ENCODE measurements at places on chromosomes 16 and 17.

GRCh38 chr16:27221576-27222248, 18.4 kb downstream of the KDM8 start:
- no peak for DNase-seq

GRCh38 chr17:8503807-8504206, 68.1 kb downstream of the NDEL1 start:
- no peak for DNase-seq

- no peak for DNase-seq
Observed at GRCh38 chr17:46121165-46121764, 72.0 kb downstream of the KANSL1 start.

- DNase-seq, result no peak
Observed at GRCh38 chr17:9179602-9180001, 158.3 kb downstream of the NTN1 start.

- no peak for DNase-seq
Observed at GRCh38 chr17:16398270-16399267, 16.8 kb upstream of the TRPV2 start.

- DNase-seq, result no peak
Observed at GRCh38 chr16:31428279-31428597, at the start of gene COX6A2. COX6A2 (minus strand) TSS chr16:31428360; CDS start chr16:31428325, 35 bp downstream.

DNA sequence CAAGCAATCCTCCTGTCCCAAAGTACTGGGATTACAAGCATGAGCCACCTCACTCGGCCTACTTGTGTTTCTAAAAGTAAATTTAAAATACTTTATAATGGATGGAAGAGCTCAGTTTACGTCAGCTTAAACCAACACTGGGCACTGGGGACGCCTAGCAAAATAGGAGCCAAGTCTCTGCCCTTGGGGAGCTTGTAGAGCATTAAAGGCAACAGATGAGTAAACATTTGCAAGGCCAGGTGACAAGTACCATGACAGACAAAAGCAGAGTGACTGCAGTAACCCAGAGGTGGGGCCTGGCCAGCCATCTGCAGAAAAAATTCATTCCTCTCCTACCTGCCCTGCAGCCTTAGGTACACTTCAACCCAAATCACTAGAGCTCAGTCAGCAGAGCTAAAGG, 12.1 kb upstream of the NLK start:
- no peak for DNase-seq

DNA sequence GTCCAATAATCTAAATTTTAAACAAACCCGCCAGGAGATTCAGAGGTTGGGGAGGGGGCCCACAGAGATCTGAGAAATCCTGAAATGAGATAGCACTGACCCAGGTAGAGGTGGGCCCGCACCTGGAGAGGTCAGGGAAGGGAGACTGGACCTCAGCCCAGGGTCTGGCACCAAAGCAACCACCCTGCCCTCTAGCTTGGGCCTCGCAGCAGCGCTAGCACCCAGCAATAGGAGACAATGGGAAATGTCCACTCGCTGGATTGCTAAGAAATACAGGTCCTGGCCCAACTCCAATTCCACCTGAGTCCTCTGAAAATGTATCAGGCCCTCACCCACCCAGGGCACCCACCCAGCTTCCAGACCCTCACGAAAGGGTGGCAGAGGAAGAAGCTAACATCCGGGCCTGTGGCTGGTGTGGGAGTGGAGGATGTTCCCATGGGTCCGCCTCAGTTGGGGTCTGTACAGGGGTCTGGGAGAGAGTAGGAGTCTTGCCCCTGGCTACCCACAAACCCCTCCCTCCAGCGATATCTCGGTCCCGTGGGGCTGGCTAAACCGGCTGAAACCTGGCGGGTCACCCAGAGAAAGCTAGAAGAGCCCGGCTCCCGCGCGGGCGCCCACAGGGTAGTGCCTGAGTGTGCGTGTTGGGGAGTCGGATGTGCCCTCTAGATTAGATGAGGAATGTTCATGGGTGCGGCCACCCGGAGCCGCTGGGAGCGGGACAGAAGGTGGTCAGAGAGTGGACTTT, 1.1 kb downstream of the PLLP start:
- DNase-seq, result no peak

DNA sequence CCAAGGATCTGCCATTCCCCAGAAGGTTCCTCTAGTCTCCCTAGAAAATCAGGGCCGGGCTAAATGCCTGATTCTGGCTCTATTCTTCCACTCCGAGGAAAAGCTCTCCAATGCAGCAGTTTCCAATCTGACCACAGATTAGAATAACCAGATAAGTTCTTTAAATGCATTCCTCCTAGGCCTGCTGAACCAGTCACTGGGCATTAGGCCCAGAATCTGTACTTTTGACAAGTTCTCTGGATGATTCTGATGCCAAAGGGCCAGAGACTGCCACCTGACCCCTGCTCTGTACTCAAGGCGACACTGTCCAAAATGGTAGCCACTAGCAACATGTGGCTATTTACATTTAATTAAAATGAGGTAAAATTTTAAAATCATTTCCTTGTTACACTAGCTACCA, 22.3 kb downstream of the MAP3K14 start:
- DNase-seq, result no peak

DNA sequence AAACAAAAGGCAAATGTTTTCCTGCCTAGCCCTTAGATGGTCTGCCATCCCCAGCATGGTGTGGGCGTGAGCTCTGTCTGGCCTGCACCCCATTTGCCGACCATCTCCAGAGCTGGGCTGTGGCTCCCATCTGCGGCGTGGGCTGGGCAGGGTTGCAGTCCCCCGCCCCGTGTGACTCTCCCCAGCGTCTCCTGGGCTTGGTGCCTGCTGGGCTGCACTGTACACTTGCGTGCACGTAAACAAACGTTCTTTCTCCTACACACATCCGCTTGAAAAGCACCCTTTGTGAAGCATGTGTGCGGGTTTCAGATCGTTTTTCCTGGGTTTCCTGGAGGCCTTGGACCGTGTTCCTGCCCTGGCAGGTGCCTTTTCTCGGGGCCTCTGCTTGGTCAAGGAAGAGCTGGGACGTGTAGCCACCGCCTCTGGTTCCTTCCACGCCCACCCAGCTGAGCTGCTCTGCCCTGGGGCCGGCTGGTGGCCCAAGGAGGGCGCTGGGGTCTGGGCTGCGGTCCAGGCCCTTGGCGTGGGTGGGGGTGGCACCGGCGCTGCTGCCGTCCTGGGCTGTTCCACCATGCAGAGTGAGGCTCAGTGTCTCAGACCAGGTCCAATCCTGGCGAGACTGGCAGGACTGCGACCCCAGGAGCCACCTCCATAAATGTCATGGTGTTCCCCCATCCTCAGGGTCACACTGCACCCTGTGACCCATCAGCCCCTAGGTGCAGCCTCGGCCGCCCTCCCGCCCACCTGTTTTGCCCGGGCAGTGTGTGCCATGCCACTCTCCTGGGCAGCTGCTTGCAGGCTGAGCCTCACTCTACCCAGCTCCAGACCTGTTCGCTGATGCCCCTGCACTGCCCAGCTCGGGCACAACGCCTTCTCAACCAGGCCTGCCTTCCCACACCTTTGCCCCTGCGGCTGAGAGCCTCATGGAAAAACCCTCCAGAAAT, 9.9 kb upstream of the BAIAP3 start:
- no peak for DNase-seq

GRCh38 chr16:68732042-68732680, 4.9 kb upstream of the CDH1 start:
- DNase-seq, result no peak

GRCh38 chr17:77188084-77189066, 47.6 kb downstream of the SEC14L1 start:
- no peak for DNase-seq

- no peak for DNase-seq
Observed at GRCh38 chr17:56292578-56292977, 139.3 kb downstream of the ANKFN1 start.

GRCh38 chr16:86108062-86108461, 209.1 kb downstream of the IRF8 start:
- no peak for DNase-seq

GRCh38 chr17:67378454-67379250, 1.6 kb downstream of the PITPNC1 start:
- DNase-seq, result no peak

- DNase-seq, result no peak
Observed at GRCh38 chr17:76204277-76204676, 36.0 kb downstream of the RNF157 start.

GRCh38 chr17:11391134-11391533, 150.1 kb downstream of the SHISA6 start:
- DNase-seq, result peak; percentile 3

DNA sequence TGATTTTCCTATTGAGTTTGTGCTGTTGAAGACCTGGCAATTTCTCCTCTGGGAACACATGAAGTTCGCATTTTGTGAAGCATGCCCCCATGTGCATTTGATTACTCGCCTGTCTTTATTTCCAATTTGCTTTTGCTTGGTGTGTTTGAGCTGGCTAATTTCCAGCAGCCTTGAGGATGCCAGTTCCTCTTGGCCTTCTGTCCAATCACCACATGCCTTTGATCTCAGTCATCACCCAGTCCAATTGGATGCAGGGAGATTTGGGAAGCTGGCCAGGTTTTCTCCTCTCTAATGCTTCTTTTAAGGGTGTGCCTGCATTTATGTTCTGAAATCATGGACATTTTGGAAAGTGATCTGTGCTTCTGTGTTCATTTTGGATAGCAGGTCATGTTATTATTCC, 3.8 kb upstream of the TMEM100 start:
- DNase-seq, result no peak

- no peak for DNase-seq
Observed at GRCh38 chr16:67727521-67728485, 8.7 kb upstream of the GFOD2 start.

DNA sequence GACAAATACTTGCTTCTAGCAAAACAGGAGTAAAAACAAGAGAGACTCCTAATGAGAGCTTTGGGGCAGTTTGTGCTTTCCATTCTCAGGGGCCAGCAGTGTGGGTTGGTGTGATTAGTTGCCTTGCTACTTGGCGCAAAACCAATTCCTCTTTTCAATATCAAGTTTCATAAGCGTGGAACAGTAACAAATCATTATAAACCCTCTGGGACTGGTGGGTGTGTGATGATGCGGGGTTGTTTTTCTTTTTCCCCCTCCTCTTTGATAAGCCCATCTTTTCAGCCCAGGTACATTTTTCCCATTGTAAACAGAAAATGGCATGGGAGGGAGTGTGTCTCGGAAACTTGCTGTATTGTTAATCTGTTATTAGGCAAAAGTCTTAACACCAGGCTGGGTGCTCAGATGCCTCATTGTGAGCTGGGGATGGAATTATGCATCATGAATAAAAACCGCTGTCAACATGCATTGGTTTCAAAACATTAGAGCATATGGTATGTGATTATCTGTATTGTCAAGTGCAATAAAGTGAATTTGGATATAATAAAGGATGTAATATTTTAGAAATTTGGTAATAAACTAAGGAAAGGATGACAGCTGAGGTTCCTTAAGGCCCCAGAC, 166.4 kb downstream of the CCDC182 start:
- DNase-seq, result no peak

- DNase-seq, result no peak
Observed at GRCh38 chr17:12310811-12311210, 290.1 kb downstream of the MAP2K4 start.

- DNase-seq, result no peak
Observed at GRCh38 chr17:71941920-71942319, 178.9 kb upstream of the SOX9 start.

DNA sequence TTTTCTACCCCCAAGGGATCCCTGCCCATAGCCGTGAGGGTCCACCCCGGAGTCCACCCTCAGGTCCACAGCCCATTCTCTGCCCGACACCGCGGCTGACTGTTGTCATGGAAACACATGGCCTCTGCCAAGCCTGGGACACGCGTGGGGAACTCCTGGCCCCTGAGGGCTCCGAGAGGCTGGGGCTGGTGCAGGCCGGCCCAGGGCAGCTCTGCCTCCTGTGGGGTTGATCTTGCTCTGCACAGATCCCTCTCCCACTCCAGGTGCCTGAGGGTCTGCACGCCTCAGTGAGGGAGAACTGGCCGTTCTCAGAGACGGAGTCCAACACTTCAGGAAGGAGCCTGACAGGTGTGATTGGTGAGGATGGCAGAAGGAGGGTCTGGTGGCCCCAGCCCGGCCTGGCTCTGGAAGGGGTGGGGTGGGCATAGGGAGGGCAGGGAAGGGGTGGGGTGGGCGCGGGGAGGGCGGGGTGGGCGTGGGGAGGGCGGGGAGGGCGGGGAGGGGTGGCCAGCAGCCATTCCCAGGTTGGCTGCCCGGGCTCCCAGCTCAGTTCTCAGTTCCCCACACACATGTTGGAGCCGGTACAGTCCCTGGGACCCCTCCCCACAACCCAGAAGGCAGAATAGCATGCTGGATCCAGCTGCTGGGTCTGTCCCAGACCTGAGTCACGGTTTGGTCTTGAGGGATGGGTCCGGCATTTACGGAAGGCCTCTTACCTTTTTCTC, 6.4 kb downstream of the MRPL28 start:
- no peak for DNase-seq

- no peak for DNase-seq
Observed at GRCh38 chr16:31451681-31452351, 7.5 kb upstream of the ARMC5 start.

DNA sequence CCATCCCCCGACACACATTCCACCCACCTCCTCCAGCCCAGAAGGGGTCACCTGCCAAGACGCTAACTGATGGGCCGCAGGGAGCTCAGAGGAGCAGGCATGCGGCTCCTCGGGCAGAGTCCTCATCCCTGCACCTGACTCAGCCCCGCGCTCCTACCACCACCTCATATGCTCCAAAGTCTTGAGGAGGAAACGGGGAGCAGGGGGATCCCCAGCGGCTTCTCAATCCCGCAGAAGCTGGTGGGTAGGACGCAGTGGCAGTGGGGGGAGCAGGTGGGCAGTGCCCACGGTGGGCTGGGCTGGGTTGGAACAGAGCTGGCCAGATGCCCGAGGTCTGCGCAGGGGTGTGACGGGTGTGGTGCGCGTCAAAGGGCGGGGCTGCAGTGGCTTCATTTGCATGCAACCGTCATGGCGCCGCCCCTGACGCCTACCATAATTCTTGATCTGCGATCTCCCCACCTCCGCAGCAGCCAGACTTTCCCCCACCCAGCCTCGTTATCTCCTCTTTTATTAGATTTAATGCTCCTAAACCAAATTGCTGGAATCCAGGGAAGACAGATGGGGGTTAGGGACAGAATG, 39.0 kb upstream of the EMP2 start:
- no peak for DNase-seq

- no peak for DNase-seq
Observed at GRCh38 chr17:49633762-49634484, 44.0 kb downstream of the SPOP start.

DNA sequence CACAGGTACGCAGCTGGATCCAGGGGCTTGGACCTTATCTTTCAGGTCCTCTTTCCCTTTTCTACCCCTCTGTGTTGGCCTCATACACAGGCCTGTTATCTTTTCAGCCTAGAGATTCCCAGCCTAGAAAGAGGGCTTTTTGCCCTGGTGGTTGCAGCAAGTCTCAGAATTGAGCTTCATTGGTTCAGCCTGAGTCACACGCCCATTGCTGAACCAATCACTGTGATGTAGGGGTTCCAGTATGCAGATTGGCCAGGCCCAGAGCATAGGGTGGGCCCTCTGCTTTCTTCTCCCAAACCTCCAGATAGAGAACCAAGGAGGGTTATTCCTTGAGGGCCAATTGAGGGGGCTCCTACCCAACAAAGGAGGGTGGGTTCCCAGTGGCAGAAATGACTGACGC, 32.8 kb downstream of the GPT2 start:
- no peak for DNase-seq

DNA sequence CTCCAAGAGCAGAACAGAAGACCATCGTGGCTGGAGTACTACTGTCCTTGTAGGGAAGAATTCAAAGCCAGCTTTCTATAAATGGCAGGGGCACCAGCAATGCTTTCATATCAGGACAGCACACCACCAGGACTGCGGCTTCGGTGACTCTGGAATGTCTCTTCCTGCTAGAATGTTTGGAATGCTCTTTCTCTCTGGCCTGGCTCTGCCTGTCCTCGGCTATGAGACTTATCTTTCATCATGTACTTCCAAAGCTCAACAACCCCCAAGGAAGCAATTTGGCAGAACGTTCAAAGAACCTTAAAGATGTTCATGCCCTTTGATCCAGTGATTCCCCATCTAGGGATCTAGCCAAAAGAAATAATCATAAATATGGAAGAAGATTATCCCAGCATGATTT, 52.7 kb upstream of the NOG start:
- no peak for DNase-seq
